HepG2 (cell line): ENCODE measurements at places on chromosomes 1 and 21. TPM values are rescaled to one million over a fixed set of nuclear protein-coding genes. Genes with fewer than 3 reads are reported as not detected.

DNA sequence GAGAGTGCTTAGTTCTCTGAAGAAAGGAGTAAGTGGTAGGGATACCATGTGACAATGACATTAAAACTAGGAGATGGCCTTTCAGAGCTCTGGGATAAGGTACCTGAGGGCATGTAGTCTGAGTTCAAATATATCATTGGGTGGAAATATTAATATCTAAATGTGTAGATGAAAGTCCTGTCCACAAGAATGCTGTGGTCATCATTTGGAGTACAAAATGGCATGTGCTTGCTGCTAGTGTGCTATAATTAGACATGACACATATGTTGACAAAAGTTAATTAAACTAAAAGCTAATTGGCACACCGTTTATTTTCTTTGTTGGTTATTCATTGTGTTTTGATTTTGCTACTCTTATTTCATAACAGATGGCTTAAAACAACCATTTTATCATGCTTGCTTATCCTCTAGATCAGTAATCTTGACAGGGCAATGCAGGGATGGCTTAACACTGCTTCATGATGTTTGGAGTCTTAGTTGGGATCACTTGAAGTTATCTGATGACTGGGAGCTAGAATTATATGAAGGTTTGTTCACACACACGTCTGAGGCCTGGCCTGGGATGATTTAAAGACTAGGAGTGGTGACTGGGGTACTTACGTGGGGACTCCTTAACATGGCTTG lies 31.0 kb downstream of the CC2D1B start:
- no peak for DNase-seq

DNA sequence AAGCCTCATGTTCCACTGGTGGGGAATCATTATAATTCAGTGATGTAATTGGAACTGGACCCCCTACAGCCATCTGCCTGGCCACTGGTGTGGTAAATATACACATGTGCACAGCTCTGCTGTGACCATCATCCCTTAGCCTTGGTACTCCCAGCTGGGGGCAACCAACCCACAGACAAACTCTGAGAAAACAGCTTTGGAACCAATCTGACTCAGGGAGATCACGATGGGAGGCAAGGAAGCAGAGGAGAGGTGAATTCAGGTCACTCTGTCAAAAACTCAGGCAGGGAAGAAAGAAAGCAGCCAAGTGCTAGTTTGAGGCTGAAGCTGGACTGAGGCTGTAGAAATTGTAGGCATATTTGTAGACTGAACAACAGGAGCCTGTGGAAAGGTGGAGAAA lies 197.8 kb upstream of the GALNT2 start:
- DNase-seq: no peak

DNA sequence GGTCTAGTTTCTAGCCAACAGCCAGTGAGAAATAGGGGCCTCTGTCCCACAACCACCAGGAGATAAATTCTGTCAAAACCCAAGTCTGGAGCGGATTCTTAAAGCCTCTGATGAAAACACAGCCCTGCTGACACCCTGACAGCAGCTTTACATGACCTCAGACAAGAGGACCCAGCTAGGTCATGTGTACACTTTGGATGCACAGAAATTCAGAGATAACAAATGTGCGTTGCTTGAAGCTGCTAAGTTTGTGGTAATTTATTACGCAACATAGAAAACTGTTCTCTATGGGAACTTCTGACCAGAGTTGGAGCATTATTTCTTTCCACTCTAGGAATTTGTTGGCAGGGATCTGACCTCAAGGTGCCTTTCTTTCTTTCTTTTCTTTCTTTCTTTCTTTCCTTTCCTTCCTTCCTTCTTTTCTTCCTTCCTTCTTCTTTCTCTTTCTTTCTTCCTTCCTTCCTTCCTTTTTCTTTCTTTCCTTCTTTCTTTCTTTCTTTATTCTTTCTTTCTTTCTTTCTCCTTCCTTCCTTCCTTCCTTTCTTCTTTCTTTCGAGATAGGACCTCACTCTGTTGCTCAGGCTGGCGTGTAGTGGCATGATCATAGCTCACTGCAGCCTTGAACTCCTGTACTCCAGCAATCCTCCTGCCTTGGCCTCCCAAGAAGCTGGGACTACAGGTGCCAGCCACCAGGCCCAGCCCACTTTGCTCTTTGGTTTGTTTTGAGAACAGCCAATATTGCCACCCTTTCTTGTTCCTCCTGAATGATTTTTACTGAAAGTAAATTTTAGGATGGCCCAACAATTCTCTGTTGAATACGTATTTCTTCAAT lies 14.9 kb upstream of the HMGCS2 start:
- DNase-seq: peak; percentile 46

DNA sequence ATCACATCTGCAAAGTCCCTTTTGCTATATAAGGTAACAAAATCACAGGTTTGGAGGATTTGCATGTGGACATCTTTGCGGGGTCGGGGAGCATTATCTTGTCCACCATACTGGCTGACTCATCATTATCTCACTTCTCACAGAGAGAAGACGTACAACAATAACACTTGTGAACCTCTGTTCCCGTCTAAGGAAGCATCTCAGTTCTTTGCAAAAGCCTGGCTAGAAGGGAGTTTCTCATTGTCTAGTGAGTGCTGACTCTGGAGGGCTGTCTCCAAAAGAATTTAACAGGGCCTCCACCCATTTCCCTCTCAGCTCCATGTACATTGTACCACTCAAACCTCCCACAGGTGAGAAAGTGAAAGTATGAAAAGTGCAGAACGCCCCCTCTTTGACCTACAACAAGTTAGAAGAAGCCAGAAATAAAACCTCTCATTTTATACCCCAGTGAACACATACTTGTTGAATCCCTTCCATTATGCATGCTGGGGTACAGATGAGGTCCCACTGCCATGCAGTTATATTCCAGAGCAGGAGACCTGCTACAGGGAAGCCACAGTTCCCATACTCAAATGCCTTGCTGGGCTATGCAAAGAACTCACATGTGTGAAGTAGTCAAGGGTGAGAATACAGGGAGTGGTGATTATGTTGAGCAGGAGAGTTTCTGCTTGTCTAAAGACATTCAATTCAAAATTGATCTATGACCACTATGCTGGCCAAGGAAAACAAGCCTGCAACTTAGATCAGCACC lies 121.7 kb upstream of the PRDX6 start:
- DNase-seq: no peak

GRCh38 chr1:208201229-208201628 lies 43.0 kb downstream of the PLXNA2 start:
- peak; percentile 72 for DNase-seq

GRCh38 chr1:3561702-3562101 lies 49.6 kb downstream of the MEGF6 start:
- no peak for DNase-seq

GRCh38 chr1:46180082-46180616 lies 3.9 kb upstream of the P3R3URF start:
- peak; percentile 36 for DNase-seq

DNA sequence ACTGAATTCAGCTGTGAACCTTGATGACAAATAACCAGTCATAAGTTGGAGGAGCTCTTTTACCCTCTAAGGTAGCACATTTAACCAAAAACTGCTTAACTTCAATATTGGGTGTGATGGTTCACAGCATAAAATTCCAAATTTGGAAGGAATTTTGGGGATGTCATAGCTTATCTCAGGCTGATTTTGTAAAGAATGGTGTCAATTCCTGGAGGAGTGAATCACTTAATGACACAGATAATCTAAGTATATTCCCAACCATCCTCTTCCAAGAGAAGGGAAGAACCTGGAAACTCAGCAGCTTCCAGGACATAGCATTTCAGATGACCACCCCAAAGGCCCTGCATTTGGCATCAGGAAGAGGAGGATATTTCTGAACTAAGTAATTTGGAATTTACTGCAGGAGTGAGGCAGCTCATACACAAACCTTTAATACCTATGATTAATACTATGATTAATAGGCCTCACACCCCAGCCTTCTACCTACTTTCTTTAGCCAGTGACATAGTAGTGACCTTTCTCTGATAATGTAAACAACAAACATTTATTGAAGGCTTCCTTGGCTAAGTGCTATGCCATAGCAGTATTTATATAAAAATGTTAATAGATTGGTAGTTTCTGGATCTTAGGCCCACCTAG lies 14.5 kb downstream of the GLUL start:
- no peak for DNase-seq

- DNase-seq: peak; percentile 27
Measured at GRCh38 chr1:15835205-15835740, 12.2 kb upstream of the SPEN start.

GRCh38 chr1:14246471-14246870 lies 352.0 kb upstream of the KAZN start:
- no peak for DNase-seq

- DNase-seq: no peak
Measured at GRCh38 chr21:31670070-31670469, 10.6 kb downstream of the SOD1 start.

- no peak for DNase-seq
Measured at GRCh38 chr1:168964478-168964877, 142.0 kb upstream of the ATP1B1 start.

DNA sequence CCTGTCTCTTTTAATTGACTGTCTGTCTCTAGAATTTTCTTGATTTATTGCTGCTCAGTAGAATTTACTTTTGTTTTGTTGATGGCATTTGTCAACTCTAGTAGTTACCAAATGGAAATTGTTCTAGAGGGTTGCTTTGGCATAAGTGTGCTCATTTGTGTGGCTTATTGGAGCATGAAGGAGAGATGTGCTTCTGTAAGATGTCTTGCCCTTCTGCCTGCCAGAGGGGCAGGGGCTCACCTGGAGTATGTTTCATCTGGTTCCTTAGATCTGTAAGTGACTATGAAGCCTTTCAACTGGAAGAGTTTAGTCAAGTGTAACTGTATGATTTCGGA lies 345.5 kb downstream of the DISC1 start:
- DNase-seq: no peak

DNA sequence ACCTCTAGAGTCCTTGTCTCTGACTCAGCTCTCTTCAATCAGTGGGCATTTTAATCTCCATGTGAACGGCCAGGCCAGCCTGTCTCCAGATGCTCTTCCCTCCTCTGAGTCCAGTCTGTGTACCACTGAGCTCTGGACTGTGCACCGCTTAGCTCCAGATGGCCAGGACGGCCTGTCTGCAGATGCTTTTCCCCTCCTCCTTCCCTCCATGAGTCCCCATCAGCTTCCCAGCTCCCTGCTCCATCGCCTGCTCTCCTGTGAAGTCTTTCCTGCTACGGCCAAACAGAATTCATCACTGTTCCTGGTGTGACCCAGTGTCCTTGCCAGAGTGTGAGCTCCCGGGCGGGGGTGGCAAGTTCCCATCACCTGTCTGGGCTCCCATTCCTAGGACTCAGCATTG lies 42.0 kb downstream of the STUM start:
- DNase-seq: no peak

DNA sequence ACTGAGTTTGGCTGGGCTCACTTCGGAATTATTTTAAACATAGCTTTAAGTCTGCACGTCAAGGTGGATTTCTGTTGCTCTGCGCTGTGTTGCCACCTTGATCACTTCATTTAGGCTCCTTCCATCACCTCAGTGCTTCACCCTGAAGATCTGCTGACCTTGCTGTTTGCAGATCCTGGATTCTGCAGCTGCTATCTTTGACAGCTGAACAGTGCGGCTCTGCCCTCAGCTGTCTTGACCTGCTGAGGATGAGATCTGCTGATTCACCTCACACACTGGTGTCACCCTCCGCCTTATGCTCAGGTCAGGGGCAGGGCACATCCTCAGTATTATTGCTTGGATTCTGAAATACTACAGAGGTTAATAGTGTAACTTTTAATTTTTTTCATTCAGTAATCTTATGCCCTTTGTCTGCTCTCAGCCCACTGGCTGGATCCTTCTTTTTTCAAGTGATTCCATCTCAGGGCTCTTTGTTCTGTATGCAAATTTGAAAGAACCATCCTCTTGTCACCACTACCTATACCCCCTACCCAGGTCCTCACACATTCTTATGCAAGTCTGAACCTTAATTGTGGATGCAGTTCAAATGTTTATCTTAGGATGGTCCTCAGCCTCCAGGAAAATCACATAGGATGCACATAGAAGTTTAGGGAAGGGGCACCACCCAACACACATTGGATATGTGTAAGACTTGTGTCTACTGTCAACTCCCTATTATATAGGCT lies 364.0 kb downstream of the OLFM3 start:
- no peak for DNase-seq

DNA sequence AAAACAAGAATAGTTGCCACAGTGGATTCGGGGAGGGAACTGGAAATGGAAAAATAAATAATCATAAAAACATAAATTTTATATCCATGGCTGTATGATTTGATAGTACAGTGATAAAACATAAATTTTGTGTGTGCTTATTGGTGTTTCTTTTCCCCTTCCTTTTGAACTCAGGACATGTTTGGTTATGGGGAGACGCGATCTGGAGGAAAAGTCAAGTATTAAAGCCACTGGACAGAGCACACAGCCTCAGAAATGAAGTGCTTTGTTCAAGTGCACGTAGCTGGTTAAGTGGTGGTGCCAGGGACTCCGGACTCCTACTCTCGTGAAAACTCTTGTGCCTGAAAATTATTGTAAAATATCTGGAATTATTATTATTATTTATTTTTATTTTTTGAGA lies 9.7 kb upstream of the HMGCS2 start:
- DNase-seq: no peak

- DNase-seq: no peak
Measured at GRCh38 chr1:200590001-200590400, 30.6 kb downstream of the KIF14 start.

DNA sequence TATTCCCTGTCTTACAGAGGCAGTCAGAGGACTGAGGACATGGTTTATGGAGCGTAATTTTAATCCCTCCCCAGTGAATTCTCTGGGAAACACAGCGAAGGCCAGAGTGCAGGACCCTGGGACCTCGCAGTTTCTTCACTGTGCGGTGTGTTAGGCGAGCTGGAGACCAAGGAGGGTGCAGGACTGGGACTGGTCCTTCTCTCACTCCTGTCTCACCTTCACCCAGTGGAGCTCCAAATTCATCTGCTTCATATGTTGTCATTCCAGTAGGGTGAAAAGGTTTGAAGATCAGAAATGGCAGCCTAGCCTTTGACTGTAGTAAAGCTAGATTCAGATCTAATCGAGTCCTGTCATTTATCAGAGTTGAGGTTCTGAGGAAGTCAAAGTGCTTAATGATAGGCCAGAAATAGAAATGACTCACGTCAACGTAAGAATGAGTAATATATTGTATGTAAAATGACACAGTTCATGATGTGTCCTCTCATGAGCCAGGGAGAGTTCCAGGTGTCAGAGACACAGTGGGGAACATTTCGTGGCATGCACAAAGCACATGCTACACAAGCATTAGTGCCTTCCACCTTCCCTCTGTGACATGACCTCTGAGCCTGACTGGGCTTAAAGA lies 647.5 kb downstream of the SMYD3 start:
- DNase-seq: no peak

- DNase-seq: no peak
Measured at GRCh38 chr1:246647513-246647912, 76.7 kb upstream of the SCCPDH start.

- no peak for DNase-seq
Measured at GRCh38 chr21:28309596-28309995, 683.1 kb downstream of the LTN1 start.

DCST2 gene
- 0.74 and 0.80 TPM in 2 replicates for polyA plus RNA-seq

DMBX1 gene
- polyA plus RNA-seq: not detected in 2 replicates

FOXD3 gene
- polyA plus RNA-seq: not detected in 2 replicates

TAS1R3 gene
- polyA plus RNA-seq: 0.13 and 0.20 TPM in 2 replicates

PNRC2 gene
- 53.3 and 74.9 TPM in 2 replicates for polyA plus RNA-seq

NBPF4 gene
- not detected in 2 replicates for polyA plus RNA-seq

RABIF gene
- 7.6 and 7.7 TPM in 2 replicates for polyA plus RNA-seq

F5 gene
- 64.0 and 65.5 TPM in 2 replicates for polyA plus RNA-seq

CFAP126 gene
- polyA plus RNA-seq: not detected in 2 replicates

PRR9 gene
- polyA plus RNA-seq: not detected in 2 replicates

NBPF12 gene
- polyA plus RNA-seq: 4.6 and 5.1 TPM in 2 replicates
